ENCODE measurements at places on chromosomes 7 and 10.

DNA sequence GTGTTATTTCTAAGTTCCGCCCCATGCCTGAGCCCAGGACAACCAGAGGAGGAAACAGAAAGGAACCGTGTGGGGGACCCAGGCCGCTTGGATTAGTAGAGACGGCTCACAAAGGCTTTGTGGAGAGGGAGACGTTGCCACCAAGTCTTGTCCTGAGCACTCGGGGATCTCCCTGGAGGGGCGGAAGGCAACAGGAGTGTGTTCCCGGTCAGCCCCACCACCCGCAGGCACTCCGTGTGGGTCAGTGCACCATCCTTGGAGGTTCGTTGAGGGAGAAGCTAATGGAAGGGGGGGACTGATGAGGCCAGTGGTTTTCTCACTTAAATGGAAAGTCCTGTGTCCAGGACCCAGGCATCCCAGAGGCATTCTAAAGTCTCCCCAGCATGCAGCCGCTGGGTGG lies 26.7 kb upstream of the EN2 start:
- DNase-seq, result no peak

GRCh38 chr10:98611436-98611835 lies 164.7 kb upstream of the HPS1 start:
- no peak for DNase-seq

- DNase-seq, result no peak
These were observed 33.5 kb upstream of the AUTS2 start for GRCh38 chr7:69564454-69565417.

DNA sequence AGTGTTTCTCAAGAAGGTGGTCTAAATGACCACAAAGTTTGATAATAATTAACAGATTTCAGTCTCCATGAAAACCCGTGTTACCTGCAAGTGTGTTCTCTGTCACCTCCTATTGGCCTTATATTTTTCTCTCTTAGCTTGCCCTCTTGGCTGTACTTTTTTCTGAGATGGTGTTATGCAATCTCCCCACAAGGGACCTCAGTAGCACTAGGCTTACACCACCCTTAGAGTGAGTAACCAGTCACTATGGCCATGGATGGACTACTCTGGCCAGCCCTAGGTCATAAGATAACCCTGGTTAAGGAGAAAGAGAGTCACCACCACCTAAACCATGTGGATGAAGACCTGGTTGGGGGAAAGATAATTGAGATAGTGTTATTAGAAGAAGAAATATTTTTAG lies 76.8 kb downstream of the NPSR1 start:
- no peak for DNase-seq

DNA sequence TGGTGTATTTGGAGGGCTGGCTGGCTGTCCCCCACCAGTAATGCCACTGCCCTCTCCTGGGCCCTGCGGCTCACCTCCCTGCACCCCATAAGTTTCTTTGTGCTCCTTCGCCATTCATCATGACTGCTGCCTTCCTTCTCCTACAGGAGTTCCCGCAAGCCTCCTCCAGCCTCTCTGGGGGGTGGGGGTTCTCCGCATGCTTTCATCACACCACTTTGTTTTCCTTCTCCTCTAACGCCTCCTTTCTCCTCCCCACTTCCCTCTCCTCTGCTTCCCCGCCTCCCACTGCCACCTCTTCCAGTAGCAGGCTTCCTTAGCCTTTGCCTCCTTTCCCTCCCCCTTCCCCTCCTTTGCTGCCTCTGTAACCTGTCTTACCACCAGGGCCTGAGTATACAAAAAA lies 58.1 kb downstream of the PAX2 start:
- no peak for DNase-seq

- no peak for DNase-seq
These were observed 2.8 kb downstream of the ZNF22 start for GRCh38 chr10:45003432-45004000.

GRCh38 chr7:115693779-115694178 lies 336.8 kb downstream of the TFEC start:
- no peak for DNase-seq

- no peak for DNase-seq
These were observed 94.6 kb downstream of the PPP1R9A start for GRCh38 chr7:95001815-95002561.

DNA sequence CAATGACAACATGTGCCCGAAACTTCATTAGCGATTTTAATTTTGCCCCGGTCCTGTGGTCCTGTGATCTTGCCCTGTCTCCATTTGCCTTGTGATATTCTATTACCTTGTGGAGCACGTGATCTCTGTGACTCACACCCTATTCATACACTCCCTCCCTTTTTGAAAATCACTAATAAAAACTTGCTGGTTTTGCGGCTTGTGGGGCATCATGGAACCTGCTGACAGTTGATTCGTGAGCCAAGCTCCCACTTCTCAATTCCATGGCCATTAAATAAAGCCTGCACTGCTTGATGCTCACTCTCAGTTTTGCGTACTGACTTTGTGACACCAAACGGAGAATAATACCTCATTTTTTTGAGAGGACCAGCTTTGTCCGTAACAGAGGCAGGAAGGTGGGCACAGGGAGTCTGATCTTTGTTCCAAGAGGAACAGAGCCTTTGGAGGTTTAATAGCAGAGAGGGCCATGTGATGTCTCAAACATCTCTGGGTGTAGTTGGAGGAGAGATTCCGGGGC lies 3.8 kb upstream of the ADAMTS14 start:
- no peak for DNase-seq

DNA sequence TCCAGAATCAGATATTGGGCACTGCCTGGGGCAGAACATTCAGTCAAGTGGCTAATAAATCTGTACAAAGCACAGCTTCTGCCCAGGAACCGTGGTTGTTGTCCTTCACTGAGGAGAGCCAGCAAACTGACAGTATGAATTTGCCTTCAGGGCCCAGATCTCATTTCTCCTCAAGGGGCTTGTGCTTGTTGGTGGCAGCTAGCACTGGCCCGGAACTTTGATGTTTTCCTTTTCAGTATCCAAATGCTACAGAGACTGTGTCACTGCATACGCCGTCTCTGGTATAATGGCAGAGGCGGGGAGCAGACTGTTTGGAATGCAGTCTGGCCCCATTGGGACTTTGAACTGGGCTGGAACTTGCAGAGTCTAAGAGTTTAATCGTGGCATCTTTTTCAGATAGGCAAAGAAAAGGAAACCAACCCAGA lies 30.4 kb upstream of the ADD3 start:
- no peak for DNase-seq

DNA sequence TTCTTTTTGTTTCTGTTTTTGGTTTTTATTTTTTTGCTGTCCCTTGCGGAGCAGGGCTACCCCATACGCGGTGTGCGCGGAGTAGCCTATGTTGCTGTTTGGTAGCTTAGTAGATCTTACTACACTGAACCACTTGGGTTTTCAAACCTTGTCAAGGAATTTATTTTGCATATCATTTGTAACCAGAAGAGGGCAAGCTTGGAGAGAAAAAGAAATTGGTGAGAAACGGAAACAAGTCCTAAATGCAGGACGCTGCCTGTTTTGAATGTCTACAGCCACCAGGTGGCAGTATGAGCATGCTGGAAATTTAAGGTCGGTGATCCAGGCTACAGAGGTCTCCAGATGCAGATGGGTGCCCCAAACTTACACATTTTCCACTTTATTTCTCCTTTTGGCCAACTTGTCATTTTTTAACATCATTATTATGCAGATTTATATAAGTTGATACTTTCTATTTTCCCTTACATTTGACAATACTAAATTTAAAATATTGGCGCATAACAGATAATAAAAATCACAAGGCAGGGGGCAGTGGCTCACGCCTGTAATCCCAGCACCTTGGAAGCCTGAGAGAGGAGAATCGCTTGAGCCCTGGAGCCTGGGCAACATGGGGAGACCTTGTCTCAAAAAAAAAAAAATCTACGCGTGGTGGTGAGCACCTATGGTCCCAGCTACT lies 15.3 kb upstream of the TRA2A start:
- DNase-seq, result peak; percentile 78

DNA sequence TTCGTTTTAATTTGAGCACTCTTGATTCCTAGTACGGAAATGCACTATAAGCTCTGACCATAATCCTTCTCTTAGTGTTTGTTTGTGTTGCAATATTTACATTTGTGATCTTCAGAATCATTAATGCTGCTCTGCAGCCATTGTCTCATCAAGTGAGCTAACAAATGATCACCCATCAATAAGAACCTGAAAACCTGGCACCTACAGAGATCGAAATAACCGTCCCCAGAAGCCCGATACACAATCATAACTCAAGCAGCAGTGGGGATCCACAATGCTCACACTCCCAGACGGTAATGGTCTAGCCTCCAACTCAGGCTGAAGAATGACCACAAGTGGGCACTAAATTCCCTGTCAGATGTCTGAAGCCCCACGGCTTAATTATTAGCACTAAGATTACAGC lies 156.0 kb upstream of the NFE2L3 start:
- DNase-seq, result no peak

- no peak for DNase-seq
These were observed 2.8 kb downstream of the SP8 start for GRCh38 chr7:20783700-20784387.

DNA sequence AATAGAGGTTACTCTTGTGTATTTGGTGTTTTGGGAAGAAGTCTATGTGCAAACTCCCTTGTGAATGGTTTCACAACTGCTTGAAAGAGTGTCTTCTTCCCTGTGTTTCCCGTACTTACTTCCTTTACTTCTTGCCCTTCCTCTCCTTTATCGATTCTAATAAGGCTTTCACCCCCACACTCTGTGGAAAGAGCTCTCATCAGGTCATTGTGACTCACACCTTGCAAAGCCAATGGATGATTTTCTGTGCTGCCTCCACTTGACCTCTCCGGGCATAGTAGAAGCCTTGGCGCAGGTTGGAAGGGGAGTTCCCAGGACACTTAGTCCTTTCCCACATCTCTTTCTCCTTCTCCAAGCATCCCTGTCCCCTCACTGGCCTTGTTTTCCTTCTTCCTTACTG lies 6.2 kb upstream of the TSPAN15 start:
- no peak for DNase-seq

DNA sequence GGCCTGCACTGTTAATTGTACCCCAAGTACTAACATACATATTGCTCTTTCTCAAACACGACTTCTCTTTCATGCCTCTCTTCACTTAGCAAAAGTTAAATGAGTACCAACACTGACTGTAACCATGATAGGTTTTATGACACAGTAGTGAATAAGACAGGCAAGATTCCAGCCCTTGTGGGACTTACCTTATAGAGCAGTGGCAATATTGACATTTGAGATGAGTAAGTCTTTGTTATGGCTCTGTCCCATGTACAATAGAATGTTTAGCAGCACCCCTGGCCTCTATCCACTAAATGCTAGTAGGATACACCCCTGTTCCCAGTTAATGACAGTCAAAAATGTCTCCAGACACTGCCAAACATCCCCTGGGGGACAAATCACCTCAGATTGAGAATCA lies 11.9 kb upstream of the COL1A2 start:
- DNase-seq, result no peak

DNA sequence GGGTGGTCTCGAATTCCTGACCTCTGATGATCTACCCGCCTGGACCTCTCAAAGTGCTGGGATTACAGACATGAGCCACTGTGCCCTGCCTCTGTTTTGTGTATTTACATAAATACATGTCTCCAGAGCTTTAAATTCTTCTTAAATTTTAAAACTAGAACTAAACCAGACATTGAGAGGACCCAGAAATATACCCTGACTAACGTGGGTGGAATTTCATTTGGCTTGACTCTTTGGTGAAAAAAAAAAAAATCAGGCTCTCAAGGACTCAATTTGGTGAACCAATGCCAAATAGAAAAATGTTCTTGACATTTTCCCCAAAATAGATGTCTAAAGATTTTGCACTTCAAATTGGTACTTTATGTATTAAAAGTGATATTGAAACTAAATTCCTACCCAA lies 16.6 kb upstream of the FAS start:
- DNase-seq, result no peak

- no peak for DNase-seq
These were observed 55.8 kb downstream of the PIK3AP1 start for GRCh38 chr10:96664563-96664962.

DNA sequence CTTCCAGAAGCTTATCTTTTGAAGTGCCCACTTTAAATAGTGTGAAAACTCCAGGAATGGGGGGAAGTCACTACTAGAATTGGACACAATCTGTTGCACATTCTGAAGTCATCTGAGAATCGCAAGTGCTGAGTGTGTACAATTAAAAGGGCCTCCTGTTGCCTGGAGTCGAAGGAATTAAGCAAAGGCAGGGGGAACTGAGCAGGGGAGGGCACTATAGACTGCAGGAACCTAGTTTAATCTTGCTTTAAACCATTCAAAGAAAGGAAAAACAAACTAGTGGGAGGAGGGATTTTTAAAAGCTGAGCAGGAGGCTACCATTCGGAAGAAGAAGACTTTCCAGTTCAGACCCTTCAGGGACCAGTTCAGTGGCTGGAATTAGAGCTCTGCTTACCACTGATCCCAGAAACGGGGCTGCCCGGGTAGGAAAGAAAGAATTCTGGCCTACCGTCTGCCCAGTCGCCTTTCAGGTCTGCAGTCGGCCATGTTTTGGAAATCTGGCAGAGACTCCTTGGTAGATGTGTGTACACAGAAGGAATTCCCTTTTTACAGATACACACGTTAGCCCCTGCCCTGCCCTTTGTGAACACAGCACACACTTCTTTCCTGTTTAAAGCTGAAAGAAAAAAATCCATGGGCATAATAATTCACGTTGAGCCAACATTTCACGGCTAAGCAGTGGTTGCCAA lies 610.6 kb upstream of the FOXK1 start:
- no peak for DNase-seq

DNA sequence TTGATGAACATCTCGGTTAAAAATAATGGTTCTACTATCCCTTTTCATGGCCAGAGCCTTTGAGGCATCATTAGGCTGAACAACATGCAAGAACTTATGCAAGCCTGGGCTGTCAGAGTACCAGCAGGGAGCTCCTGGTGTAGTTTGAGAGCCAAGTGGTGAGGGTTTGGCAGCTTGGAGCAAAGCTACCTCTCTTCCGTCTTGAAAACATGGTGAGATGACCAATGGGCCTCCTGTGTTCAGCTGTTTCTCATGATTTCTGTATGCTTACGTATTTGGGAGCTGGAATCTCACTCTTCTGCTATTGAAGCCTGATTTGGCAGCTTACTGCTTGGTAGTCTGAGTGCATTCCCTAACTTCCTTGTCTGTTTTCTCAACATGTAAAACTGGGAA lies 150.4 kb downstream of the CXCL12 start:
- no peak for DNase-seq

GRCh38 chr10:84329196-84329611 lies 815 bp downstream of the CCSER2 start:
- DNase-seq, result no peak
